ENCODE measurements at places on chromosomes 5 and 9. TPM values are rescaled to one million over a fixed set of nuclear protein-coding genes. Genes with fewer than 3 reads are reported as not detected.

GRCh38 chr5:151284392-151284967, 19.1 kb downstream of the SLC36A3 start:
- no peak for DNase-seq

Gene PCDHB12
- 4.1 TPM for total RNA-seq

GRCh38 chr9:94881940-94882339, 155.4 kb downstream of the AOPEP start:
- no peak for DNase-seq

Gene PTGES2
- 38.9 TPM for total RNA-seq

DNA sequence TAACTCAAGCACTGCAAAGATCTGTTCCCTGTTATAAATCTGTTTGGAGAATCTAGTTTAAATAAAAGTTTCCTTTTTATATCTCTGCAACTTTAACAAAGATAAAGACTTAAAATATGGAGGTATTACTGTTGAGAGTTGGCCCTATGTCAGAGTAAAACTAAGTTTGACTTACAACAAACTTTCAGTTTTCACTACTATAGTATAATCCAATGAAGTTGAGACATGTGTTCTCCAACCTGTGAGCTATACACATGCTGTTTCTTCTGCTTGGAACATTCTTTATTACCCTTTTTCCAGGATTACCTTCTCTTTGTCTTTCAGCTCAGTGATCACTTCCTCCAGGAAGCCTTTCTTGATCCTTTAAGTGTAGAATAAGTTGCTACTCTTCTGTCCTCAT, 1109.3 kb downstream of the MAT2B start:
- no peak for DNase-seq

DNA sequence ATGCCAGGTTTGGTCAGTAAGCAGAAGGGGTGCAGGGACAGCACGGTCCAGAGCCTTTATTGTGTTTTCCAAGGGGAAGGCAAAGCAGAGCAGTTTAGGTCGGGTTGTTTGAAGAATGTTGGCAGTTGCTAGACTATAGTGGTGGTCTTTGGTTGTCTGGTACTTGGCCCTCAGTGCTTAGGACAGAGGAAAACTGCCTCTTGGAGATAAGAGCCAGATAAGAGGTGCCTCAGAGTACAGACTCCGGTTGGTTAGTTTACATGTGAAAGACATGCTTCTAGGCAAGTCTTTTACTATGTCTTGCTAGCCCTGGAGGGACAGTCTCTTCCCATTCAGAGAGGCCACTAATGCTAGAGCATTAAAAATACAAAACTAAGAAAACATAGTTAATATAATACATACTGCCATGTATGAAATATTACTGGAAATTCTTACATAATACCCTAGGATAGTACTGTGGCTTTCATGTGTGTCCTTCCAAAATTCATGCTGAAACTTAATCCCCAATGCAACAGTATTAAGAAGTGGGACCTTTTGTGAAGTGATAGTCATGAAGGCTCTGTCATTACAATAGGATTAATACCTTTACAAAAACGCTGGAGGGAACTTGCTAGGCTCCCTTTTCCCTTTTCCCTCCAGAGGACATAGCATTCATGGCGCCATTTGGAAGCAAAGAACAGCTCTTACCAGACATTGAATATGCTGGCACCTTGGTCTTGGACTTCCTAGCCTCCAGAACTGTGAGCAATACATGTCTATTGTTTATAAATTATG, 280.4 kb downstream of the TMEM167A start:
- no peak for DNase-seq

GRCh38 chr5:179870952-179871351, 12.3 kb upstream of the MRNIP start:
- DNase-seq, result peak; percentile 37

DNA sequence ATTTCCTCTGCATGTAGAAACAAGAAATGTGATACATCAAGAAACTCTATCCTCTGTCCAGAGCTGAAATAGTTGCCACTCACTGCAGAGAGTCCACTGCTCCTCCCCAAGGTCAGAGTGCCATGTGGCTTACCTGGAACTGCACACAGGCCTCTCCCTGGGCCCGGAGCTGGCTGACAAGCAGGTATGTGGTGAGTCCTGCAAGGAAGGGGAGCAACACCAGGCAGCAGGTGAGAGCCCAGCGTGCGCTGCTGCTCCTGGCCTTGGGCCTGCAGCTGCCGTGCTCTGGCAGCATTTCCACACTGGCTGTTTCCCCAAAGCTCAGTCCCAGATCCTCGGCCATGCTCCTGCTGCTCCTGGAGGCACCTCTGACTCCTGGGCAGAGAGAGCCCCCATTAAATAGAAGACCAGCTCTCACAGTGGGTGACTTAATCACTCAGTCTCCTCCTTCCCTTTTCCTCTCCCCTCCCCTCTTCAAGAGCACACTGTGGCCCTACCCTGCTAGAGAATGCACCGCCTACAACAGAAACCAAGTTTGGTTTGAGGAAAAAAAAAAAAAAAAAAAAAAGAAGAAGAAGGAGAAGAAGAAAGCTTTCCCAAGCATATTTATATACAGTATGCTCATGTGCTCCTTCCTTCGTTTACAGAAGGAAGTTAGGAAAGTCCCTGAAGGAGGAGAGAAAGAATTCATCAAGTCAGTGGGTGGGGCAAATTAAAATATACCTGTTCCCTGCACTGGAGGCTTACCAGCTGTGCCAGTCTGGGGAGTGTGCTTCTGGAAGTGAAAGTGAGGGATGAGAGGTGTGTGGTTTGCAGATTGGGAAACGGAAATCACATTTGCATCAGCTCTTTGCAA, at the start of gene TNFSF15:
Gene TNFSF15, minus strand, starts transcription at position 370 of the 856 bp plus-strand sequence. Its CDS starts 27 bp downstream, at position 343.
- no peak for DNase-seq

Gene FRMPD1
- not detected for total RNA-seq

DNA sequence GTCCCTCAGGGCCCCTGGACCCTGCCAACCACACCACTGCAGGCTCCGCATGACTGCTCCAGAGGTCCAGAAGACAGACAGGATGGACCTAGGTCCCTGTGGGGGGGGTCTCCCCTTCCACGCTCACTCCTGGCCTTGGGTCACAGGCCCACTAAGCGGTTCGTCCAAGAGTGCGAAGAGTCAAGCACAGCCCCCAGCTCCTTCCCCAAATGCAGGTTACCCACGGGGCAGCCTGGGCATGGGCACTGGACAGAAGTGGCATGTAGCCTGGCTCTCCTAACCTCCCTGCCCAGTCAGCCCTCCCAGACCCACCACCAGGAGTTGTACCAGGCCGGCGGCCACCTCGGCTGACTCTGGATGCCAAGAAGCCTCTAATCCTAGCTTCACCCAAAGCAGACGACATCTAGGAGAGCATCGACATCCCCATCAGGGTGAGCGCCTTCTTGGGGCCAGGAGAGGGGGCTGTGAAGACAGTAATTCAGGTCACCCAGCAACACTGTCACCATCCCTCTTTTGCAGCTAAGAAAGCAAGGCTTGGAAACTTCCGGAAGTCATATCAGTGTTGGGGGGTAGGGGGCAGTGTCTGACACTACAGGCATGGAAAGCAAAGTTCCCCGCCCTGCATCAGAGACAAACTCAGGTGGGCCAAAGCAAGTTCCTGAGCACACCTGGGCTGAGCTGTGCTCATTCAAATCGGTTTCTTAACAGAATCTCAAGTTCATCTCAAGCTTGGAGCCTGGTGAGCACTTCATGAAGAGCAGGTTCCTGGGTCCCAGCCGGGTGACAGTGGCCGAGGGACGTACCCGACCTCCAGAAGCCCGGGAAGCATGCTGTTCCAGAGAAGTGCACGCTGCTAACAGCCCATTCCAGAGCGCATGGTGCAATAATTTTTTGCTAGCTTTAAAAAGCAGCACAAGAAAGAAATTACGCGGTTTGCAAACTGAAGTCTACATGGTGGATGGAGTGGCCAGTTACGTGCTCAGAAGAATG, 68.7 kb downstream of the SEMA4D start:
- no peak for DNase-seq

- DNase-seq, result no peak
Measured at GRCh38 chr5:152405145-152405544, at the start of gene NMUR2. Gene NMUR2, minus strand, starts transcription at chr5:152405279. Its CDS starts 166 bp downstream, at chr5:152405113.

Gene GRIA1
- total RNA-seq, result 0.24 TPM

- no peak for DNase-seq
Measured at GRCh38 chr5:10421896-10422691, 19.6 kb upstream of the ROPN1L start.

- no peak for DNase-seq
Measured at GRCh38 chr5:178284996-178285395, 52.4 kb upstream of the PHYKPL start.

DNA sequence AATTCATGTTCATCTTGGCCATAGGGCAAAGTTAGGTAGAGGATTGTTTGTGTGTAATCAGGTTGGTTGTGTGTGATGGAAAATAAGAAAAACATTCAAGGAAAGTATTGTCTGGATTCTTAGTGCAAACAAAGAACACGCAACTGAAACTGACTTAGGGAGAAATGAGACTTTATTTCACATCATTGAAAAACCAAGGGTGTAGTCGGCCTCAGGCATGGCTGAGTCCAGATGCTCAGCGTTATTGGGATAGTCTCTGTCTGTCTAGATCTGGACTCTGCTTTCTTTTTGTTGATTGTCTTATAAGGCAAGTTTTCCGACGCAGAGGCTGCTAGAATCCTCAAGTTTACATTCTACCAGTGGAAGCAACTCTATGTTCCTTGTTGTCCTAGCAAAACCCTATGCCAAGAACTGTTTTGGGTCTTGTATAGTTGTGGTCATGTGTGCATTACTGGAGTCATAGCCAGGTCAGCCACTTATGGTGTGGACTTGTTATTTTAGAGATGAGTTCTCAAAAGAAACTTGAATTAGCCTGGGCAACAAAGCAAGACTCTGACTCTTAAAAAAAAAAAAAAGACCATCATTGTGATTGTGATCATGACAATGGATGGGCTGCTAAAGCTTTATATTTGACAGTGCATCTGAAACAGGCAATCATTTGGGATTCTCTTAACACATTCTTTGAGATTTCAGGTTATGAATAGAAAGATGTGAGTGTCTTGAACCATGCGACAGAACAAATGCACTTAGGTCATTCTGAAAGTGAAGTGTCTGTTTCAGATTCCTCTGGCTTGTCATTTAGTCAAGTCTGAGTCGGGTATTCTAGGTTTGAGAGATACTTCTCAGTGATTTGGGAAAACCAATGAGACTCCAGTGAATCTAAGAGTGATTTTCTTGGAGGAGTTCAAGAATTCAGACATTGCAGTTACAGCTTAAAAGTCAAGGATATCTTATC, 82.6 kb downstream of the DOCK2 start:
- no peak for DNase-seq

DNA sequence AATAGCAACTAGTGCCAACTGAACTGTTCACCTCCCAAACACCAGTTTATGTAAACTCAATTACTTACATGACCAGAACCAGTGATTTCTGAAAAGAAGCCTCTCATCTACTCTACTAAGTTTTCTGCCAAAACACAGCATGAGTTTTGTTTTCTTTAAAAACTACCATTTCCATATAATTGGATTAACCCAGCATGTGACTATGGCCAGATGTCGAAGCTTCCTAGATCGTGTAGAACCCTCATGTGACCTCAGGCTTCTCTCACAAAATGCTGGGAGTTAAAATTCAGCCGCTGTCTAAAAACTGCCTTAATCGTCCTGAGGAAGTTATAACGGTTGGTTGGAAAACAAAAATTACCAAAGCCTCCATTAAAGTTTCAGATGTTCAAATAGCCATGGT, 303.5 kb downstream of the IRX1 start:
- DNase-seq, result no peak

DNA sequence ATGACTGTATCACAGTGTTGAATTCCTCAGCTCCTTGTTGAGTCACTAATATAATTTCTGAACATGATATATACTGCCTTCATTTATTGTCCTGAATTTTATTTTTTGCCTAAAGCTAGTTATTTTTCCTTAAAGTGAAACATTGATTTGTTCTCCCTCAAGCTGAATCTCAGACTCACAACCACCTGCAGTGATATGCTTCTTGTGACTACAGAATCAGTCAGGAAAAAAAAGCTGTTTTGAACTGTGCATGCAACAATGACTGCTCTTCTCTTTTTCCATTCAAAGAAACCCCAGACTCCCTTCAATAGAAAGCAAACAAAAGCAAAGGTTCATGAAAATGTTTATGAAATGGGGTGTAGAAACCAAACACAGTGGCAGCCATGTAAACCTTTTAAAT, 470.2 kb upstream of the CHD1 start:
- no peak for DNase-seq

DNA sequence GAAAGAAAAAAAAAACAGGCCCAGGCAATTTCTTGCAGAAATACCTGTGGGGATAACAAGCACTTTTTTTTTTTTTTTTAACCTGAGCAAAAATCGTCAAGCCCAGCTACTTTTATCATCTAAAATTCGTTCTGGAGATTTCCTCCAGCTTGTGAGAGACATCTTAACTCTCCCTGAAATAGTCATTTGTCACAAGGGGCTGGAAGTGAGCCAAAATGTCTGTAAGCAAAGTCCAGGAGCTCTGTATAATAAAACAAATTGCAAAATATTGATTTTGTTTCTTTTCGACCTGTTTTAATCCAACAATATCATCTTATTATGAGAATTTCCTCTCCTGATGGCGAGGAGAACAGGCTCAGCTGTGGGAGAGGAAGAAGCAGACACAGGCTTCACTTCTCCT, 168.4 kb downstream of the TTLL11 start:
- no peak for DNase-seq

Gene TNC
- 1,076 TPM for total RNA-seq

Gene JAKMIP2
- 0.10 TPM for total RNA-seq

GRCh38 chr5:80654054-80654390, 430 bp upstream of the MSH3 start:
- DNase-seq, result no peak

- DNase-seq, result no peak
Measured at GRCh38 chr5:151093476-151093889, 12.6 kb upstream of the TNIP1 start.

- no peak for DNase-seq
Measured at GRCh38 chr9:114538241-114538640, 33.0 kb upstream of the WHRN start.

DNA sequence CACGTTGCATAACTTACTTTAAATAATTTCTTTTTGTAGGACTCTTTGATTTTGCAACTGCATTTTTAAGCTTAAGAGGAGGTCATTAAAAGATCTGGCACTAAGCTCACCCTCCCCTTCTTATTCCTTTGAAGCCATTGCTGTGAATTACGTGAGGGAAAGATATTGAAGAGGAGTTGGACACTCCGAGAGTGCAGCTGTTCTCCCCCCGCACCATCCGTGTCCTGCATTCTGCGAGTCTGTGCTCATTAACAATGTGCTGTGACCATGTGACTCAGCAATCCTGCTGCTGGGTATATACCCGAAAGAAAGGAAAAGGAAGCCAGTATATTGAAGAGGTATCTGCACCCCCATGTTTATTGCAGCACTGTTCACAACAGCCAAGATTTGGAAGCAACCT, 40.0 kb downstream of the NXNL2 start:
- no peak for DNase-seq

DNA sequence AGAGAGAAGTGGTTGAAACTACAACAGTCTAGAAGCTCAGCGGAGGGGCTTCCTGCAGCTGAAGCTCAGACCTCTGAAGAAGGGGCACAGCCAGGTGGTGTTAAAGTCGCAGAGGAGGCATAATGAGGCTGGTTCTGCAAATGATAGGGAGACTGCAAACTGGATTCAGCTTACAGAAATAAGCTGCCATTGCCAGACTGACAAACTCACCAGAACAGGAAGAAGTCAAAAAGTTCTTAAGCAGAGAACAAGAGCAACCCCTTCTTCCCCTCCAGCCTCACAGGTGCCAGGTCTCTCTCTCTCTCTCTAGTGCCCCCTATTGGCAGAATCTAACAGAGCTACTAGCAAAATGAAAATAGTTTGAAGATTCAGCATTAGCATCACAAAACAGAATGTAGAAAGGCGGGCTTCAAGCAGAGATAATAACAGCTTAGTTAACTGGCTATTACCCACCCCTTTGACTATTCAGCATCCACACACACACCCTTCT, 76.7 kb downstream of the GRAMD2B start:
- no peak for DNase-seq

Gene ENTREP1
- 3.3 TPM for total RNA-seq

- peak; percentile 86 for DNase-seq
Measured at GRCh38 chr5:10307206-10308148, at the start of gene CMBL. Gene CMBL, minus strand, starts transcription at chr5:10307902. Its CDS starts 17,140 bp downstream, at chr5:10290762.

All from posterior vena cava (tissue), 2 donors.